ENCODE measurements at places on chromosomes 3 and 15.

GRCh38 chr3:46483825-46484224, 14.0 kb upstream of the RTP3 start:
- no peak for DNase-seq

GRCh38 chr3:177783767-177784166, 586.5 kb upstream of the TBL1XR1 start:
- DNase-seq, result no peak

DNA sequence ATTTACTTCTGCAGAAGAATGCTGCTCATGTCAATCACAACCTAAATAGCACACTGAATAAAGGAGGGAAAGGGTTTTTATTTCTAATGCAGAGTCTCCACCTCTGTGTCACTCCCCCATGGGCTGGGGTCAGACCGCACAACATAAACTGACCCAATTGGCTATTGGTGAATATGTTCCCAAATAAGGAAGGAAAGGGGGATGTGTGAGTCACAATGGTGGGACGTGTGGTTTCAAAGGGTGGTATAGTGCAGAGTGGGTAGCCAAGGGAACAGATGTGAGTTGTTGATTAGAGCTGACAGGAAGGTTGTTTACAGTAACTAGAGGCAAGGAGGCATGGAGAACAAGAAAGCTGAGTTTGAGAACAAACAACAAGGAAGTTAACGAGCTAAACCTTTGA, 491.8 kb downstream of the ZPLD1 start:
- no peak for DNase-seq

- no peak for DNase-seq
Measured at GRCh38 chr3:59653405-59654122, 603.7 kb upstream of the CFAP20DC start.

- no peak for DNase-seq
Measured at GRCh38 chr15:76533060-76533820, 196.7 kb downstream of the ISL2 start.

DNA sequence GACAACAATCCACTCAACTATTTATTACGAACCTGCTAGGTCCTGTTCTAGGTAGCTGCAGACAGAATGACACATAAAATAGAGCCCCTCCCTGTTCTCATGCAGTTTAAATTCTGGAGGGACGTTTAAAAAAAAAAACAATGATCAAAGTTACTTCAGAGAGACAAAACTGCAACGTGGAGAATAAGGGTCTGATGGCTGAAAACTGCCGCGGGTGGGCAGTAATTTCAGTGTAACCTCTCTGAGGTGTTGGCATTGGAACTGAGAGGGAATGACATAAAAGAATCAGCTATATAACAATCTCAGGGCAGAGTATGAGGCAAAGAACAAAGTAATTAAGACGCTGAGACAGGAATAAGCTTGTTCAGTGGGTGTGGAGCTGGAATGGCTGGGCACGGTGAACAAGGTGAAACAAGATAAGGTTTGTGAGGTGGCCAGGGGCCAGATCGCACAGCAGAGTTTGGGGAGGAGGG, 19.5 kb downstream of the TBL1XR1 start:
- DNase-seq, result no peak

- no peak for DNase-seq
Measured at GRCh38 chr3:182046166-182046764, 334.5 kb downstream of the SOX2 start.

DNA sequence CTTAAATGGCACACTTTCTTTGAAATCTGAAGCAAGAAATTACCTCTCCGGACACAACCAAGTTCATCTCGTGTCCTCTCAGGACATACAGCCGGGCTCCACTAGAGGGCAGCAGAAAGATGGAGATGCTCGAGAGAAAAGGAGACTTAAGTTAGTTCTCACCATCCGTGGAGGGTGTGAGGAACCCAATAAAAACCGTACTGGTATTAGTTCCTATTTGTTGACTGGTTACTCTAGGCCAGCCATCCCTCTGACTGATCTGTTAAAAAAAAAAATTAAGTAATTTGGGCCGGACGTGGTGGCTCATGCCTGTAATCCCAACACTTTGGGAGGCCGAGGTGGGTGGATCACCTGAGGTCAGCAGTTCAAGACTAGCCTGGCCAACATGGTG, 7.9 kb upstream of the CYP11A1 start:
- peak; percentile 69 for DNase-seq

DNA sequence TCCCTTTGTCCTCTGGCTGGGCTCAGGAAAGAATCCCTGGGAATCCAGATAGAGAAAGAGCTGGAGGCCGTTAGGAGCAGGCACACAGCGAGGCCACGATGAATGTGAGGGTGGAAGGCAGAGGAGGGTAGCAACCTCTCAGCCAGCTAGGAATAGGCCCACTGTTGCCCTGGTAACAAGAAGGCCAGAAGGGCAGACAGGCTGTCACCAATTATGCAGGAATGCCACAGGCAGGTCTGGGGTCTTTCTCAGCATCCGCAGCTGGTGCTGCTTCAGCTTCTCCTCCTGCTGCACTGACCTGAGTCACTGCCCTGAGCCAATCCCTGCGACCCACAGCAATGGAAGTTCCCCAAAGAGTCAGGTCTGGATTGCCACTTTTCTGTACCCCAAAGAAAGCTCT, 62.8 kb upstream of the C3orf80 start:
- DNase-seq, result no peak

- DNase-seq, result no peak
Measured at GRCh38 chr3:15635121-15635661, 33.6 kb downstream of the BTD start.

DNA sequence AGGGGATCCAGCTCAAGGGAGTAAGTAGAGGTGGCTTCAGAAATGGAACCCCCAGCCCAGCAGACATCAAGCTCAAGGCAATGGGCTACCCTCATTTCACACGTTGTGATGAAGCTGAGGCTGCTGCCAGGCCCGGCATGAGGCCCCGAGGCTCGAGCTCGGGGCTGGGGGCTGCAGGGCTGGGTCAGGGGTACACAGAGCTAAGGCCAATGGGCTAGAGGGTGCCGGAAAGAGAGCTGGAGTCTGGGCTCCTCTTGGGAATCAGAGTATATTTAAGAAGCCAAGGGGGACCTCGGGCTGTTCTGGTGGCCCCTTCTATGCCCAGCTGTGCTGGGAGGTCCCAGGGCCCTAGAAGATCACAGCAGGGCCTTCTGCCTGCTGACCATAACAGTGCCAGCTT, 7.4 kb downstream of the PRSS50 start:
- no peak for DNase-seq

DNA sequence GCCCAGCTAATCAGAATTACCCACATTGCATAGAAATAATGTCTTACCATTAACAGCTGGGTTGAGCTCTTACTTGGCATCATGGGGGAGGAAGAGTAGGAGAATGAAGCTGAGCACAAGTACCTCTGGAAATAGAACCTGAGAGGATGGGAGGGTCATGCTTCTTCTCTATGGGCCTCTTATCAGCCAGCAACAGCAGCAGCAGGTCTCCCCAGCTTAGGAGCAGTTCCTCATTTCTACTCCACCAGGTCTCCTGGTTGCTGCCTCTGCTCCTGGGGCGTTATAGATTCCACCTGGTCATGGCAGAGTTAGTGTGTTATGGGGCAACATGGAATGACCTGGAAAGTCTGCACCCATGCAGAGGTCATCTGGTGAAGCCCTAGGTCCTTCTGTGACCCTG, 3.4 kb downstream of the FSD2 start:
- DNase-seq, result no peak

- peak; percentile 65 for DNase-seq
Measured at GRCh38 chr15:67456677-67457529, 64.0 kb upstream of the C15orf61 start.

- no peak for DNase-seq
Measured at GRCh38 chr3:108389372-108389771, 93.0 kb downstream of the HHLA2 start.

- no peak for DNase-seq
Measured at GRCh38 chr3:147921051-147921450, 511.9 kb downstream of the ZIC1 start.

DNA sequence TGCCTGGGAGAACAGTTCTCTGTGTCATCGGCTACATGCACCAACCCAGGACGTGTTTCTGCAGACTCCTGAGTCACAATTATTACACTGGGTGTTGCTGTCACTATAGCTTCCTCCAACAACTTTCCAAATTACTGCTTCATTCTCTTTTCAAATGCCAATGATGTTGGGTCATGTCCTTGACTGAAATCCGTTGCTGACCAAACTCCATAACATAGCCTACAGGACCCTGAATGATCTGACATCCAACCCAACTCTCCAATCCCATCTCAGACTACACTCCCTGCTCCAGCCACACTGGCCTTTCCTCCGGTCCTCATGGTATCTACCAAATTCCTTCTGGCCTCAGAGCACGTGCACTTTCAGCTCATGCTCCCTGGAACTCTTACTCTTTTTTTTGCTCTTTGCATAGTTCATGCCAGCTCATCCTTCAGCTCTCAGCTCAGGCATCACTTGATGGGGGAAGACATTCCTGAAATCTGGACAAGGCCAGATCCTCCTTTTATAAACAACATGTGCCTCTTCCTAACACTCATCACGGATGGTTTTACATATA, 108.8 kb upstream of the PTPRG start:
- DNase-seq, result no peak

GRCh38 chr15:20643024-20643770, 101.6 kb upstream of the GOLGA6L6 start:
- DNase-seq, result no peak

GRCh38 chr3:48202632-48203031, 14.4 kb upstream of the CDC25A start:
- DNase-seq, result no peak

DNA sequence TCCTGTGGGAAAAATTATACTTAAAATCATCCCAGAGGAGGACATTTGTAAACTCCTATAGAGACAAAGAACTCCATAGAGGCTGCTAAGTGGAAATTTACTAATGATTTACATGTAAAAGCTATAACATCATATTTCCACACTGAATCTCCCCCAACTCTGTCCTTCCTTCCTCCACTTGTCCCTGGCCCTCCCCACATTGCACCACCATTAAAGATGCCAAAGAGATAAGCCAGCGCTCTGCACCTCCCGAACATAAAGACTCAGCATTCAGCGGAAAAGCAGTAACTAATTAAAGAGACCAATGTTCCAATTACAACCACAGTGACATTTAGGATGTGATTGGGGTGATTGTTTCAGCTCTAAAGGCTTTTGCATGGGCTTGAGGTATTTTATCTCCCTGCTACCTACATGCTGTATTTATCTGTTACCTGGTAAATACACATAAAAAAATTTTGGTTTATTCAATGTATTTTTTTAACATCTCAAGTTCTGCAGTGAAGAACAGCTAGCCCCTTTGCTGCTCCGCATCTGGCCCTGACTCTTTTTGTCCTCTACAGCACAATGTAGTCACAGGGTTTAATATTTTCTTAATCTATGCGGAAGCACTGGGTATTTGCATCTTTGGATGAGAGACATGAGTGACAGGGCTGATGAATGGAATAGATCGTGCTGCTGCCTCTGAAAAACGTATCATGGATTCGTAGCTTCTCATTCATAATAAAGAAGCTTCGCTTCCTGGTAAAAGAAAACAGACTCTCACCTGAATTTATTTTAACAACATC, 35.3 kb upstream of the B3GNT5 start:
- no peak for DNase-seq

DNA sequence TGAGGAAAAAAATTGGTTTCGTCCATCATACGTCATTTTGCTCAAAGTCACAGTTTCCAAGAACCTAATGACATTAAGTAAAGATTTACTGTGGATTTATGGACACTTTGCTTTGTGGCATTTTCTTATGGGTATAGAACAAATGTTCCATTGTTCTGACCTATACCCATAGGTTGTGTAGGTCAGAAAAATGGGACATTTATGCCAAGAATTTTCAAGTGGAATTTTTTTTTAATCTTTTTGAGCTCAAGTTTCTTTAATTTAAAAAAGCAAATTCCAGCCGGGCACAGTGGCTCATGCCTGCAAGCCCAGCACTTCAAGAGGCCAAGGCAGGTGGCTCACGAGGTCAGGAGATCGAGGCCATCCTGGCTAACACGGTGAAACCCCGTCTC, 187.5 kb upstream of the TPM1 start:
- no peak for DNase-seq

DNA sequence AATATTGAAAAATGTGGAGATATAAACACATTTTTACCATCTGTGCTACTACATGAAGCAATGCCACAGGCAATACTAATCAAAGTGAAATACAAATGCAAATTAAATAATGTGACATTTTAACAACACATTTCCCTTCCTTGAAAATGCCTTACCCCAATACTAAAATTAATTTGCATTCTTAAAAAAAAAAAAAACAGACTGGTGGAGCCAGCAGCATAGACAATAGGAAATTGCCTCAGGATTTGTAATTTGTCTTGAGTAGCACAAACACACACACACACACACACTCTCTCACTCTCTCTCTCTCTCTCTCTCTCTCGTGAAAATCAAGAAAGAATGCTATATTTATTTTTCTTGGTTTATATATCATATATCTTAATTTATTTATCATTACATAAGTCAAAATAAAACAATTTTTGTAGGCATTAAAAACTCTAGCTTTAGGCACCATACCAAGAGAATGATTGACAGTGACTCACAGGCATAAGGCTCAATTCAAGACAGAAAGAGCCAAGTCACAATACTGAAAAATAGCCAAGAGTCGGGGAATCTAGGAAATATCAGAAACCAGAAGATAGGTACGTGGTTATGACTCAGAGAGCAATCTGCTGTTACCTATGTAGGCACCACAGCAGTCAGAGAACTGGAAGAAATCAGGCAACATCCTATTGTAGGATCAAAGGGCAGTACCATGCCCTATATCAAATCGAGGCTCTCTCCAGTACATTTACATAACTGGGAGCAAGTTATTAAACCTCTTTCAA, 23.0 kb downstream of the SUCNR1 start:
- no peak for DNase-seq

- no peak for DNase-seq
Measured at GRCh38 chr15:85024509-85025336, 43.1 kb downstream of the PDE8A start.

DNA sequence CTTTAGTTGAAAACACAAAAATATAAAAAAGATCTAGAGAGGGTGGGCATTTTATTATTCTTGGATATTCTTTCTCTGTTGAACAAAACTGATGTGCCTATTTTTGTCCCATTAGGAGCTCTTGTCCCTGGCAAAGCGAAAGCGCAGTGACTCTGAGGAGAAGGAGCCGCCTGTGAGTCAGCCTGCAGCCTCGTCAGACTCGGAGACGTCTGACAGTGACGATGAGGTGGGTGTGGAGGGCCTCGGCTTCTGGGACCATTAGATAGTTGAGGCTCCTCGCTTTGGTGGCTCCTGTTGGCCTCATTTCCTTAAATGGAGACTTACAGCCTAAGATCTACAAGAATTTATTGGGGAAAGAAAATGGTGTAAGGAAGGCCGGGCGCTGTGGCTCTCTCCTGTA, 21.3 kb downstream of the RTF1 start:
- DNase-seq, result no peak

All from stimulated activated CD8-positive, alpha-beta memory T cell treated with anti-CD3 and anti-CD28 coated beads, Interleukin-7, amount 100 ng/mL, for 4 hours (primary cell).